GM23248 (cell line): ENCODE measurements at places on chromosomes 2 and 18.

GRCh38 chr18:45837283-45838070, 12.0 kb downstream of the SIGLEC15 start:
- 0 out of 2 replicates have a peak overlapping the region, but pooled peaks have one; percentile 33 for H3K4me3 ChIP-seq
- DNase-seq, result peak; percentile 83
- no peaks in the 10 kb centered on the region for H3K36me3 ChIP-seq
- no peaks in the 10 kb centered on the region for H3K27me3 ChIP-seq
- H3K27ac ChIP-seq, result no peak overlapping the region
- H3K4me1 ChIP-seq, result no peaks in the 10 kb centered on the region; the same call in 1 of the 2 replicates

DNA sequence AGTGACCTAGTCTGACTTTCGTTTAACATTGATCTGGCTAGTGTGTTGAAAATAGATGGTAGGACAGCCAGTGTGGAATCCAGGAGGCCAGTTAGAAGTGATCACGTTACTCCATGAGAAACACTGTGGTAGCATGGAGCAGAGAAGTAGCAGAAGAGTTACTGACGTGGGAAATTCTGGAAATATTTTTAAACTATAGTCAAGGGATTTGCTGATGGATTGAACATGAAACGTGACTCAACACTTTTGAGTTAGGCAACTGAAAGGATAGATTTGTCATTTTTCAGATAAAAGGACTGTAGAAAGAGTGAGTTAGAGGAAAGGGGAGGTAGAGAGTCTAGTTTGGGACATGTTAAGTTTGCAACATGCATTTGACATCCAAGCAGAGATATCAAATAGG, 130.4 kb downstream of the IRS1 start:
- H3K36me3 ChIP-seq, result no peaks in the 10 kb centered on the region

DNA sequence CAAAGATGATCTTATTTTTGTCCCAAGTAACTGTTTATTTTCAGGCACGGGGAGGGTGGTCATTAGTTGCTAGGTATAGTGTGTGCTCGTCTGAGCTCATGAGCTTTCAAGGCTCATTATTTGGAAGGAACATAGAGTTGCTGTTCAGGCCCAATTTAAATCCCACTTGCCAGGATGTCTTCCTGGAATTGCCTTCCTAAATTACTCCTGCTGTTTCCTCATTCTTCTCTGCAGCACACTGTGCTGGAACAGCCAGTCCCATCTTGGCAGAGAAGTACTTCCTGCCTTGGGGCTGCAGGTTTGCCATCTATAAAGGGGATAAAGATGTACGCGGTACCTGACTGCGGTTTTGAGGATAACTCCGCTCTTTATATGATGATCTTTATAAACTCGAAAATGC, 37.3 kb downstream of the GREB1 start:
- no peaks in the 10 kb centered on the region for H3K36me3 ChIP-seq
- DNase-seq, result no peak
- H3K4me1 ChIP-seq, result no peaks in the 10 kb centered on the region
- peaks cover 18% of the 10 kb centered on the region for H3K27me3 ChIP-seq

DNA sequence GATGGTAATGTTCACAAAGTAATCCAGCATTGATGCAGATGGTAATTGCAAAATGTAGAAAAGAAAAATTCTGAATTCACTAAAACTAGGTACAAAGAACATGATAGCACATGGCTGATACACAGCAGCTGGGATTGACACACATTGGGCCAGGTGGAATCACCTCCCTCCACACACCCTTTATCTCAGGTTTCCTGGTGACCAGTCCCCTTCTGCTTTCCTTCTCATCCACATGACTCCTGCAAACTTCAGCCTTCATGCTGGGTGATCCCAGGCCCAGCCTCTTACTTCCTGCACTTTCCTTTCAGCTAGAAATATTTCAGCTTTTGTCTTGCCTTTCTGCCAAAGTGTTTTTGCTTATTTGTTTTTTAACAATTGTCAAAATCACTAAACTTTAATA, 246.9 kb downstream of the LNPK start:
- H3K4me3 ChIP-seq, result no peak overlapping the region
- no peaks in the 10 kb centered on the region for H3K36me3 ChIP-seq
- no peaks in the 10 kb centered on the region for H3K27me3 ChIP-seq
- H3K4me1 ChIP-seq, result no peaks in the 10 kb centered on the region
- DNase-seq, result no peak
- no peak overlapping the region for H3K27ac ChIP-seq

GRCh38 chr2:67283641-67284040, 113.5 kb upstream of the ETAA1 start:
- H3K27me3 ChIP-seq, result no peaks in the 10 kb centered on the region
- DNase-seq, result no peak
- H3K27ac ChIP-seq, result no peak overlapping the region
- H3K4me1 ChIP-seq, result 0 out of 2 replicates have a peak, but pooled peaks cover 4% of the 10 kb centered on the region
- no peak overlapping the region for H3K4me3 ChIP-seq

DNA sequence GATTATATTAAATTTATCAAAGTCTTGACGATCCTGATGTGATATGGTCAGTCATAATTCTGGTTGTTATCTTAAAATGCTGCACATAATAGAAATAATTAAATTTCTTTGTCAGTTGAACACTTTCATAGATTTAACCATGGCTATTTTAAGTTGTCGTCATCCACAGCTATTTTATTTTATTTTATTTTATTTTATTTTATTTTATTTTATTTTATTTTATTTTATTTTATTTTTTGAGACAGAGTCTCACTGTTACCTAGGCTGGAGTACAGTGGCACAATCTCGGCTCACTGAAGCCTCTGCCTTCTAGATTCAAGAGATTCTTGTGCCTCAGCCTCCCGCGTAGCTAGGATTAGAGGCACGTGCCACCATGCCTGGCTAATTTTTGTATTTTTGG, 121.6 kb upstream of the MSH6 start:
- H3K4me3 ChIP-seq, result no peak overlapping the region
- no peaks in the 10 kb centered on the region for H3K36me3 ChIP-seq
- DNase-seq, result no peak
- no peaks in the 10 kb centered on the region for H3K4me1 ChIP-seq
- H3K27me3 ChIP-seq, result no peaks in the 10 kb centered on the region

GRCh38 chr2:158815658-158816057, 20.5 kb downstream of the DAPL1 start:
- H3K27me3 ChIP-seq, result no peaks in the 10 kb centered on the region
- H3K36me3 ChIP-seq, result no peaks in the 10 kb centered on the region
- H3K4me3 ChIP-seq, result no peak overlapping the region
- no peak for DNase-seq

DNA sequence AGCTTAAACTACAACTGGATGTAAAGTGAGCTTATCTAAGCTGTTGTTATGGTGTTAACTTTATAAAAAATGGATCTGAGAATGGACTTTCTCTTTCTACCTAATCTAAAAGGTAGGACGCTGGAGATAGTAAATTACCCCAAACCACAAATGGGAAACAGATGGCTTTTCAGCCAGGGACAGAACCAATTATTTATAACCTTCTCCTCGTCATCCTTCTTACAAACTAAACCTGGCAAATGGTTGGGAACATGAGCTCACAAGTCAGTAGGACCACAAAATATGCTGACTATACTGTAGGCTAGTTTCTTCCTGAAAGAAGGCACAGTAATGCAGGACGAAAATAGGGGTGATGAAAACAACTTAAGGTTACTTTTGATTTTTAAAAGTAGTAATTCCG, 32.7 kb upstream of the ZDBF2 start:
- H3K27me3 ChIP-seq, result no peaks in the 10 kb centered on the region
- H3K4me3 ChIP-seq, result no peak overlapping the region
- H3K4me1 ChIP-seq, result no peaks in the 10 kb centered on the region
- no peak overlapping the region for H3K27ac ChIP-seq
- DNase-seq, result peak; percentile 50

DNA sequence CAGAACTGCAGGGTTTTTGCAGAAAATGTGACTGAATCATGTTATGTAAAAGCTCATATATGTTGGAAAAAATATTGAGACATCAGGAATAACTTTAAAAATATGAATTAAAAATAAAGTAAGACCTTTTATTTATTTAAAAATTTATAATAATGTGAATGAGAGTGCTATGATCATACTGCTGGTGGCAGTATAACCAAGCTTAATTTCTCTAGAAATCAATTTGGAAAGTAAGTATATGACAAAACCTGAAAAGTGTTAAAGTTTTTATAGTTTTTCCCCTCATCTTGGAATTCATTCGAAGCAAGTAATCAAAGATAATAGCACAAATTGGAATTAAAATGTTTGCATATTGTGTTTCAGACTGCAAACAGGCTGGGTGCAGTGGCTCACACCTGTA, 7.5 kb downstream of the SLC39A10 start:
- H3K4me3 ChIP-seq, result no peak overlapping the region
- peak; percentile 46 for DNase-seq
- no peaks in the 10 kb centered on the region for H3K36me3 ChIP-seq
- H3K27me3 ChIP-seq, result no peaks in the 10 kb centered on the region
- 0 out of 2 replicates have a peak overlapping the region, but pooled peaks have one; percentile 4 for H3K27ac ChIP-seq

DNA sequence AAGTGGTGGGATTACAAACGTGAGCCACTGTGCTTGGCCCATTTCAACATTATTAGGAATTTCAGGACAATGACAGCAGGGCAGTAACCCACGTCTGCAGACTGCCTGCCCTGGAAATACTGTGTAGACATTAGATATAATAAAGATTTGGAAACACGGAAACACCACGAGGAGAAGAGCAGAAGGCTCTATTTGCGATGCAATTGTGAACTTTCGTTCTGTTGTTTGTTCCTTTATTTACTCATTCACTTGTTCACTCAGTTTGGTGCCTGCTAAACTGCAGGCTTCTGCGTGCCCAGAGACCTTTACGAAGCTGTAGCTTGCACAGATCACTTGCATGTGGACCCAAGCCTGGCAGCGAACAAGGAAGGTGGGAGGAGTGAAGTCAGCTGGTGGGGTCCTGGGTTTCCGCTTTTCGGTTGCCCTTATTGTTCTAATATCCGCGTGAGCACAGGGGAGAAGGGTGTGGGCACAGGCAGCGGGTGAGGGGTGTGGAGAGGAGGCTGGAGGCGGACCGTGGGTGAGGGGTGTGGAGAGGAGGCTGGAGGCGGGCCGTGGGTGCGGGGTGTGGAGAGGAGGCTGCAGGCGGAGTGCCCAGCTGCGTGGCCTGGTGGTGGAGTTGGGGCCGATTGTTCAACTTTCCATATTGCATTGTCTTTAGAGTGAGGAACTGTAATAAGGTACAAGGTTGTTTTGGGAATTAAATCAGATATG, 3.4 kb downstream of the COLEC11 start:
- peaks cover 4% of the 10 kb centered on the region; the same call in 1 of the 2 replicates for H3K27me3 ChIP-seq
- H3K27ac ChIP-seq, result no peak overlapping the region
- H3K4me1 ChIP-seq, result no peaks in the 10 kb centered on the region
- DNase-seq, result no peak
- no peaks in the 10 kb centered on the region for H3K36me3 ChIP-seq

GRCh38 chr18:59570101-59570775, 127.0 kb downstream of the CCBE1 start:
- no peaks in the 10 kb centered on the region for H3K36me3 ChIP-seq
- no peak overlapping the region for H3K4me3 ChIP-seq
- no peaks in the 10 kb centered on the region for H3K27me3 ChIP-seq
- DNase-seq, result no peak
- H3K27ac ChIP-seq, result no peak overlapping the region

- H3K27ac ChIP-seq, result no peak overlapping the region
- no peaks in the 10 kb centered on the region for H3K27me3 ChIP-seq
- no peak overlapping the region for H3K4me3 ChIP-seq
- H3K4me1 ChIP-seq, result peaks cover 8% of the 10 kb centered on the region
- DNase-seq, result no peak
These were observed 34.1 kb downstream of the NOP58 start for GRCh38 chr2:202299712-202300111.

- peaks cover 6% of the 10 kb centered on the region for H3K4me1 ChIP-seq
- H3K27ac ChIP-seq, result no peak overlapping the region
- H3K4me3 ChIP-seq, result no peak overlapping the region
- DNase-seq, result no peak
- H3K36me3 ChIP-seq, result no peaks in the 10 kb centered on the region
- no peaks in the 10 kb centered on the region for H3K27me3 ChIP-seq
These were observed 147.2 kb upstream of the HAAO start for GRCh38 chr2:42939411-42940206.

DNA sequence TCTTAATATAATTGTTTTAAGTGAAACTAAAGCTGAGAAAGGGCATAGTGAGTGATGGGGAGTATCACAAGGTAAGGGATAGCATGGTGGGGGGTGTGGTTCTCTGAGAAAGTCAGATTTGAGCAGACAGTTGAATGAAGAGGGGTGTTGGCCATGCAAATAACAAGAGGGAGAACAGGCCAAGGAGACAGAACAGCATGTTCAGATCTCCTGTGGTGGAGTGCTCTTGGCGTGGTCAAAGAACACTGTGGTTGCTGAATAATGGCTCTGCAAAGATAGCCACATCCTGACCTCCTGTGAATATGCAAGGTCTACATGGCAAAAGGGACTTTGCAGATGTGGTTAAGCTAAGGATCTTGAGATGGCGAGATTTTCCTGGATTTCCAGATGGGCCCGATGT, 389.2 kb downstream of the TMEM182 start:
- DNase-seq, result no peak
- H3K27me3 ChIP-seq, result no peaks in the 10 kb centered on the region
- no peak overlapping the region for H3K4me3 ChIP-seq
- H3K36me3 ChIP-seq, result no peaks in the 10 kb centered on the region
- H3K27ac ChIP-seq, result no peak overlapping the region

- peaks cover 12% of the 10 kb centered on the region; the same call in 1 of the 2 replicates for H3K4me1 ChIP-seq
- H3K27me3 ChIP-seq, result no peaks in the 10 kb centered on the region
- H3K27ac ChIP-seq, result no peak overlapping the region
- DNase-seq, result no peak
These were observed 246.1 kb downstream of the DYSF start for GRCh38 chr2:71699428-71699827.

- peak overlapping the region; percentile 47 for H3K27ac ChIP-seq
- no peaks in the 10 kb centered on the region for H3K36me3 ChIP-seq
- no peak overlapping the region for H3K4me3 ChIP-seq
- H3K27me3 ChIP-seq, result no peaks in the 10 kb centered on the region
- peaks cover 25% of the 10 kb centered on the region for H3K4me1 ChIP-seq
These were observed 286.2 kb upstream of the TRIB2 start for GRCh38 chr2:12430407-12431133.

GRCh38 chr2:218645126-218645525, 14.3 kb downstream of the ZNF142 start:
- peaks cover 15% of the 10 kb centered on the region for H3K36me3 ChIP-seq
- no peaks in the 10 kb centered on the region for H3K27me3 ChIP-seq
- peak overlapping the region; percentile 96 for H3K27ac ChIP-seq
- peak; percentile 87 for DNase-seq
- peaks cover 10% of the 10 kb centered on the region; the same call in 1 of the 2 replicates for H3K4me1 ChIP-seq

DNA sequence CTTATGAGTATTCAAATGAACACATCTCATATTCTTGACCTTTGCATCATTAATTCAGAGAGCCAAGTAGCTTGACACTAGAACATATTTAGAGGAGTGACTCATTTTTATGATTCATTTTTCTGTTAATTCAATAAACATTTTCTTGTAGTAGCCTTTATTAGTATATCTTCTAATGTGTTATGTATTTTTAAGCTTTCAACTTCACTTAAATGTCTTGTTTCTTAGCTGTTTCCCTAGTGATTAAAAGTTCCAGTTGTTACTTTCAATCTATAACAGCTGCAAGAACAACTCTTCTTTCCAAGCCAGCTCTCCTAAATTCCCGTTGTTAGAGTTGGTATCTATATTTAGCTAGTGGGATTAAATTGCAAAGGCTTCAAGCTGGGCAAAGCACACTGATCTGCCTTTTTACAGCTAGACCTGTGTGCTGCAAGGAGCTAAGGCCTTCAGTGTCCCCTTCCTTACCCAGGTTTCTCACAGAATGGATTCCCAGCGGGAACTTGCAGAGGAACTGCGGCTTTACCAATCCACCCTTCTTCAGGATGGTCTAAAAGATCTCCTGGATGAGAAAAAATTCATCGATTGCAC, at the start of gene KLHL41:
TSS of gene KLHL41 (plus strand) at position 405 of the 588 bp plus-strand sequence. CDS start at position 482, 77 bp downstream.
- H3K27me3 ChIP-seq, result no peaks in the 10 kb centered on the region
- no peak within 1 kb of the TSS for H3K27ac ChIP-seq
- H3K4me3 ChIP-seq, result no peak within 1 kb of the TSS
- no peaks in the 10 kb centered on the region for H3K36me3 ChIP-seq
- peaks cover 9% of the 10 kb centered on the region for H3K4me1 ChIP-seq
